A549 treated with AZD2906 at 1 μM for 4 hours (cell line): ENCODE measurements at places on chromosomes 5 and 9. TPM values are rescaled to one million over a fixed set of nuclear protein-coding genes. Genes with fewer than 3 reads are reported as not detected.

The ALAD gene
- total RNA-seq, result 12.9 to 17.1 TPM (median 14.3 TPM) in 5 replicates

The GPR150 gene
- 0.07 to 0.20 TPM (median 0.13 TPM) in 5 replicates for total RNA-seq

The CCDC183 gene
- total RNA-seq, result 0.19 to 0.38 TPM (median 0.28 TPM) in 5 replicates

The ANKRD34B gene
- 0.03 to 0.15 TPM (median 0.06 TPM) in 5 replicates for total RNA-seq

The MEGF9 gene
- 16.3 to 22.1 TPM (median 18.9 TPM) in 5 replicates for total RNA-seq

The KIF20A gene
- 36.3 to 47.1 TPM (median 41.8 TPM) in 5 replicates for total RNA-seq

The ZNF367 gene
- 5.3 to 6.2 TPM (median 5.6 TPM) in 5 replicates for total RNA-seq

The FAM200C gene
- 1.5 to 1.8 TPM (median 1.6 TPM) in 5 replicates for total RNA-seq

The GFI1B gene
- total RNA-seq, result 0.07 to 0.11 TPM (median 0.10 TPM) in 4 of 5 replicates, not detected in the other

The PTRH1 gene
- 13.9 to 23.8 TPM (median 22.7 TPM) in 5 replicates for total RNA-seq

The PAEP gene
- 0.24 to 0.43 TPM (median 0.26 TPM) in 5 replicates for total RNA-seq

The C5orf58 gene
- not detected in 5 replicates for total RNA-seq

The CMBL gene
- 20.5 to 23.9 TPM (median 21.4 TPM) in 5 replicates for total RNA-seq

The GRXCR2 gene
- not detected in 5 replicates for total RNA-seq

The CEP72 gene
- 8.0 to 10.7 TPM (median 10.3 TPM) in 5 replicates for total RNA-seq

The HSPB3 gene
- total RNA-seq, result 0.16 to 0.24 TPM in 2 of 5 replicates, not detected in the others

The GLRA1 gene
- not detected in 5 replicates for total RNA-seq

The ZFR gene
- total RNA-seq, result 53.6 to 76.8 TPM (median 56.3 TPM) in 5 replicates

The APBA1 gene
- total RNA-seq, result 0.20 to 0.28 TPM (median 0.20 TPM) in 5 replicates

The TSSK1B gene
- total RNA-seq, result not detected in 5 replicates

The MYMK gene
- not detected in 5 replicates for total RNA-seq

The PJA2 gene
- total RNA-seq, result 13.9 to 22.7 TPM (median 18.1 TPM) in 5 replicates

The TLR4 gene
- 0.06 to 0.12 TPM (median 0.06 TPM) in 5 replicates for total RNA-seq

The SHISAL2B gene
- 0.15 TPM in 1 of 5 replicates, not detected in the others for total RNA-seq

The PTPA gene
- 120 to 136 TPM (median 128 TPM) in 5 replicates for total RNA-seq

The DDX31 gene
- total RNA-seq, result 23.3 to 27.1 TPM (median 23.6 TPM) in 5 replicates

The IFNK gene
- 0.06 TPM in 1 of 5 replicates, not detected in the others for total RNA-seq

The GAS1 gene
- 0.09 to 0.19 TPM (median 0.12 TPM) in 5 replicates for total RNA-seq

The CD72 gene
- total RNA-seq, result 0.15 to 0.22 TPM (median 0.17 TPM) in 4 of 5 replicates, not detected in the other

The ZBTB26 gene
- total RNA-seq, result 1.2 to 1.9 TPM (median 1.9 TPM) in 5 replicates

The CARTPT gene
- total RNA-seq, result not detected in 5 replicates

The PRDM9 gene
- 0.02 TPM in 1 of 5 replicates, not detected in the others for total RNA-seq

The RACK1 gene
- 3,364 to 3,884 TPM (median 3,410 TPM) in 5 replicates for total RNA-seq

The SLC25A2 gene
- not detected in 5 replicates for total RNA-seq

The ISL1 gene
- total RNA-seq, result 0.03 to 0.06 TPM in 2 of 5 replicates, not detected in the others

The CDO1 gene
- not detected in 5 replicates for total RNA-seq

The ZNF462 gene
- total RNA-seq, result 3.0 to 3.6 TPM (median 3.6 TPM) in 5 replicates

The PCDH1 gene
- total RNA-seq, result 2.1 to 3.8 TPM (median 3.4 TPM) in 5 replicates

The EPB41L4B gene
- 26.1 to 29.4 TPM (median 26.8 TPM) in 5 replicates for total RNA-seq

The SEMA5A gene
- under 0.01 TPM in 2 of 5 replicates, not detected in the others for total RNA-seq

The COL5A1 gene
- total RNA-seq, result 28.9 to 46.9 TPM (median 42.0 TPM) in 5 replicates
